ENCODE measurements at places on chromosomes 7 and 10. TPM values are rescaled to one million over a fixed set of nuclear protein-coding genes. Genes with fewer than 3 reads are reported as not detected.

GRCh38 chr7:5467645-5468044 lies 44.0 kb upstream of the TNRC18 start:
- no peak for DNase-seq

DNA sequence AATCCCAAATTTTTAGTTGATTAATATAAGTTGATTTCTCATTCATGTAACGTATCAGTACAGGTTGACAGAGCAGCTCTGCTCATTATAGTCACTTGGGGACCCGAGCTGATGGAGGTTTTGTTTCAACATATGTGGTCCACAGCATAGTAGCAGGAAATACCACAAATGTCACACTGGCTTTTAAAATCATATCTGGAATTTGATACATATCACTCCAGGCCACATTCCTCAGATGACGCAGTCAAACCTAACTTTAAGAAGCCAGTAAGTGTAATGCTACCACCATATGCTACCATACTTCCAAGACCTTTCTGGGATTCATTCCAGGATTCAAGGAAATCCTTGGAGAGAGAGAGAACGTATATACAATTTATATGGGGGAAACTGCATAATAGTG lies 156.3 kb downstream of the PHF14 start:
- no peak for DNase-seq

DNA sequence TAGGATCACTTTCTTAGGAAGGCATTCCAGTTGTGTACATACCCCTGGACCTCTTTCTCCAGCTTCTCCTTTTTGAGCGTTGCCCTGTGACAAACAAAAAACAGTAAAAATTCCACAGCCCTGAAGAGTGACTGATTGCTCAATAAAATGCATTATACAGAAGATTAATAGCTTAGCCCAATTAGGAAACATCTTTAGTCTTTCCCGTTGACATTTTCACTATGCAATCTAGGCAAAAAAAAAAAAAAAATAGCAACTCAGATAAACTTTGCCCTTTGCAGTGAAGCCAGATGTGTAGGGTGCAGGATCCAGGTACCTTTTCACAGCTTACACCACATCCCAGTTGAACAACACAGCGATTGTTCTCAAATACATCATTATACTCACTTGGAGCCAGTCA lies 17.9 kb downstream of the COL28A1 start:
- no peak for DNase-seq

DNA sequence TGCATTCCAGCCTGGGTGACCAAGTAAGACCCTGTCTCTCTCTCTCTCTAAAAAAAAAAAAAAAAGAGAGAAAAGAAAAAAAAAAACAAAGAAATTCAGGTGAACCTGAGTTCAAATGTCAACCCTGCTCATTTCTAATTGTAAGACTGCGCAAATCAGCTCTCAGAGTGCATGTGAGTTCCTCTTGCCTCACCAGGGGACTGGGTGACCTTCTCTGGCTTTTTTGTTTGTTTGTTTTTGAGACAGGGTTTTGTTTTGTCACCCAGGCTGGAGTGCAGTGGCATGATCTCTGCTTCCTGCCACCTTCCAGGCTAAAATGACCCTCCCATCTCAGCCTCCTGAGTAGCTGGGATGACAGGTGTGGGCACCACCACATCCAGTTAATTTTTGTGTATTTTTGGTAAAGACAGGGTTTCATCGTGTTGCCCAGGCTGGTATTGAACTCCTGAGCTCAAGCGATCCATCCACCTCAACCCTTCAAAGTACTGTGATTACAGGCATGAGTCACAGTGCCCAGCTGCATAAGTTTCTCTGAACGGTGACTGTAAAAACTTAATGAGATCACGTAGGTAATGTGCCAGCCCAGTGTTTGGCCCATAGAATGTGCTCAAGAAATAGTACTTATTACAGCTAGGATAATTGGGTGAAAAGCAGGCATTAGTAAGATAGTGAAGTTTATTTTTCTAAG lies 45.3 kb upstream of the BAMBI start:
- DNase-seq = no peak

DNA sequence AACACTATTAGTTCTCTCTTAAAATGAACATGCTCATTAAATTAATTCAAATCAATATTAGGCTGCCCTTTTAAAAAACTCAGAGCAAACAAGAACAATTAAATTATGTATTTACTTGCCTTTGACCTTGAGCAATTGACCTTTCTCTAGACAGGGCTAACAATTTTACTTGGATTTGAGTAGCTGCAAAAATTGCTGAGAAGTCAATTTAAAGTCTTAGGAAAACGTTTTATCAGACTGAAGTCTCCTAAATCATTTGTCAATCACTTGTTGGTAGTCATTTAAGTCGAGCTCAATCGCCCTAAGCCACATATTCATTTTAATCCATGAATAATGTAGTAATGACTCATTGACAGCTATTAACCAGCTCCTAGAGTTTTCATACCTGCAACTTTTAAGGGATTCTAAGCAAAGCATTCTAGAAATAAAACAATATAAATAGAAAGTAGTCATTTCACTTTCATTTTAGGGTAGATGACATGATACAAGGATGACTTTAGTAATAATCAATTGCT lies 84.9 kb upstream of the SEC61G start:
- no peak for DNase-seq

GRCh38 chr10:50946991-50947781 lies 61.8 kb upstream of the A1CF start:
- no peak for DNase-seq

DNA sequence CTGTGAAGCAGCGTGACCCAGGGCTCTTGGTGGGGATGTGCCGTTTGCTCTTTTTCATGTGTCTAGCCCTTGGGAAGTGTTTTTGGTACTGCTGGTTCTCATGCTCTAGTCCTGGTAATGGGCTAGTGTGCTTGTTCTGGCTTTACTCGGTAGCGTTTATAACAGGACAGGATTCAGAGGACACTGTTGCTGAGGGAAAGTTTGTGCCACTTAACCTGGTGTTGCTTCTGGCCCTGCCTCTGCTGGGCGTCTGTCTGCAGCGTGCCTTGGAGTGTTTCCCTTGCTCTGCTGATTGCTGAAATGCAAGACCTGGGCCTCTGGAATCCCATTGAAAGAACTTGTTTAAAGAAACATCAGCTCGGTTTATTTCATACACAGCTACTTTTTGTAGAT lies 35.0 kb downstream of the INPP5A start:
- no peak for DNase-seq

DNA sequence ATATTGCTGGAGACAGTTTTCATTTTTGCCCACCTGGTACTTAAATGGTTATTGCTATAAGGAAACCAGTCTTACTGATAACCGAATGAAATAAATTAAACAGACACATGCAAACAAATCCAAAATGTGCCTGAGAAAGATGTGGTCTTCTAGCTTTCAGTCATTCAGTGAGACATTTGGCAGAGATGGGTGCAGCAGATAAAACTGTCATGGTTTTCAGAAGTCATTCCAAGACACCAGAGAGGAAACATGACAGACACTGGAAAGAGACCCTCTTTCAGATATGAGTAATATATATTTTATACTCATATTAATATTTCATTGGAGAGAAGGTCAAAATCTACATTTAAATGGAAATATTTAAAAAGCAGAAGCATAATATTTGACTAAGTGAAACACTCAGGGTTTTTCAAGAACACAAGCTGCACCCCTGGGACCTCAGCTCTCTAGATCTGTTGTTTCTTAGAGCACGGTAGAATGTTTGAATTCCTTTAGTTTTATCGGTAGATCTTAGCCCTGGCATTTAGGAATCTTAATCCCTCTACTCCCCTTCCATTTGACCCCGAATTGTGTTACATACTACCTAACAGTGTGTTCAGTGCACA lies 246.1 kb downstream of the AUTS2 start:
- no peak for DNase-seq

DNA sequence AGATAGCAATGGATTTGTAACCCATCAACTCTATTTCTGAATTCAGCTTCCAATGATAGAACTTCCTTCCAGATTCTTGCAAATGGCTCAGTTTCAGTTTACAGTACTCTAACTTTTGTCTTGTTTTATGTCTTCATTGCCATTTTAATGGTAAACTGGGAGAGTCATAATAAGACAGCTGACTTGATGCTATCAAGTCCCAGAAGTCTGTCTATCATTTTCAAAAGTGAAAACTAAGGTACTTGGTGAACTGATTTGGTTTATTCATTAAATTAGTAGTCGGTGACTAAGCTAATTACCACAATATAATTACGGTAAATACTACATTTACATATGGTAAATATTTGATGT lies 25.0 kb downstream of the RTKN2 start:
- DNase-seq = no peak

GRCh38 chr7:109059089-109059488 lies 489.4 kb downstream of the DNAJB9 start:
- DNase-seq = no peak

DNA sequence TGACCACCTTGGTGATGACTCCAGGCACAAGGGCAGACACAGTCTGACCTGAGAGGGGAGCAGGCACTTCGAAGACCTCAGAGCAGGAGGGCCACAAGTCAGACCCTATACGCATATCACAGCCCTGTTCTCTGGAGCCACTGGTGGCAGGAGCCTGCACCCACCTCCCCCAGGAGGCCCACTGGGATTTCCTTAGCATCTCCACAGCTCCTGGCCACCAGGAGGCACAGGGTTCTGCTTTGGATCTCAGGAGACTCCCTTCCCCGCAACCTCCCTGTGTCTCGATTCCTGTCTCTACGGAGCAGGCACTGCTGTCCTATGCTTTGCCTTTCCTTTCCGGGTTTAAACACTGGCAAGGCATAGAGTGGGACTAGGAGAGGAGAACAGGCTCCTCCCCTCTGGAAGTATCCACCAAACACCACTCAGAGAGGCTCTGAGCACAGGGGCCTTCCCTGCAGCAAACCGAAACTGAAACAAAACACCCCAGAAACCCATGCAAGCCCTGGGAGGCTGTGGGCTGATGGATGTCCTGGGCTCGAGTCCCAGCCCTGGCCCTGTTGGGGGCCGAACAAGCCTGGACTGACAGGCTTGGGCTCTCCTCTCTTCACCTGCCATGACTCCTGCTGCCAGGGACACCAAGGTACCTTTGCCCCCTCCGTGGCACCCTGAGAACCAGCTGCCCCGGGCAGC lies 166.3 kb downstream of the NEURL1 start:
- DNase-seq = peak; percentile 68

DNA sequence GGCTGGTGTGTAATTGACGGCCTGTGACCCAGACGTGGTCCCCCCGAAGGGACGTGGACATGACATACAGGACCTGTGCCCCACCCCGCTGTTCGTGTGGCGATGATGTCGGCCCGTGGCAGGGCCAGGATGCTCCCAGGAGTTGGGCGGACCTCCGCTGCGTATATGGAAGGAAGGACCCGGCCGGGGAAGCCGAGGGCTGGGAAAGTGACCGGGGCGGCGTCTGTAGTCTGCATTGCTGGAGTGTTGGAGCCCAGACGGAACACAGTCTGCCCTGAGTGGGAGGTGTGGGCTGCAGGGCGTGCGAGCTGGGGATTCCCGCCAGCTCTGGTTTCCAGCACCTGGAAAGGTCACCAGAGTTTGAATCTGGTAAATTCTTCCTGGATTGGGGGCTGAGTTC lies 45.0 kb upstream of the FOXL3 start:
- no peak for DNase-seq

The MACROH2A2 gene
- 11.8 TPM for total RNA-seq

The KLF14 gene
- not detected for total RNA-seq

The STEAP1B gene
- total RNA-seq = 0.47 TPM

The METTL27 gene
- total RNA-seq = 3.8 TPM

The ZNF22 gene
- total RNA-seq = 9.8 TPM

The NPFFR1 gene
- total RNA-seq = 0.03 TPM
